Stimulated activated CD8-positive, alpha-beta memory T cell treated with anti-CD3 and anti-CD28 coated beads, Interleukin-15, amount 100 ng/mL, for 4 hours (primary cell): ENCODE measurements at places on chromosomes 4 and X.

GRCh38 chr4:133150486-133151340 is 1.6 kb downstream of the PCDH10 start:
- DNase-seq, result no peak

- DNase-seq, result no peak
Measured at GRCh38 chrX:42821803-42822443, 44.0 kb upstream of the PPP1R2C start.

DNA sequence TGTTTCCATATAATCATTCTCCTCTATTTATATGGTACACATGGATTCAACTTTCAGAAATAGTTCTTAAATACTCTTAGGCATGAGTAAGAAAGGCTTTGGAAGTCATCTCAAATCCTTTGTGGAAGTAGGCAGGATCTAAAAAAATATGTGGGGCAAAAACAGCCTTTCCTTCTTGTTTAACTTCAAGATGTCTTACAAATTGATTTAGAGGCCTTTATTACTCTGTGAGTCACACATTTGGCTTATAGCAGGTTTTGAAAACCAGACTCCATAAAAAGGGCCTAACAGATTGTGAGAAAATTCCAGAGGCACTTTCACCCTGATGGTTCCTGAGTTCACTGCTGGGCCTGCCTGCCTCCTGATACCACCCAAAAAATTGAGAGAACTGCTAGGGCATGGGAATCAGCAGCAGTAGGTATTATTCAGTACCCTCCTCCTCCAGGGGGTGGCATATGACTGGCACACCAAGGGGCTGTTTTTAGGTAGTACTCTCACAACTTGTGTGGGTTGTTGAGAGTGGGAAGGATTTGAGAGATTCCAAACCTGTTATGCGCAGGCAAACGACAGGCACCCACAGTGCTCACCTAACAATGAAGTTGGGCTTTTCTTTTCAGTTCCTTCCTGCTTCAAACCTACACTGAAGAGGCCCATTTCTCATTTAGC is 162.7 kb upstream of the MBNL3 start:
- no peak for DNase-seq

- no peak for DNase-seq
Measured at GRCh38 chrX:101682723-101683122, 23.1 kb upstream of the ARMCX2 start.
